ENCODE measurements at places on chromosomes 1 and 21.

- DNase-seq = no peak
These were observed 360.3 kb downstream of the TGFB2 start for GRCh38 chr1:218705391-218705790.

GRCh38 chr1:198919667-198920398 is 281.0 kb downstream of the PTPRC start:
- DNase-seq = no peak

DNA sequence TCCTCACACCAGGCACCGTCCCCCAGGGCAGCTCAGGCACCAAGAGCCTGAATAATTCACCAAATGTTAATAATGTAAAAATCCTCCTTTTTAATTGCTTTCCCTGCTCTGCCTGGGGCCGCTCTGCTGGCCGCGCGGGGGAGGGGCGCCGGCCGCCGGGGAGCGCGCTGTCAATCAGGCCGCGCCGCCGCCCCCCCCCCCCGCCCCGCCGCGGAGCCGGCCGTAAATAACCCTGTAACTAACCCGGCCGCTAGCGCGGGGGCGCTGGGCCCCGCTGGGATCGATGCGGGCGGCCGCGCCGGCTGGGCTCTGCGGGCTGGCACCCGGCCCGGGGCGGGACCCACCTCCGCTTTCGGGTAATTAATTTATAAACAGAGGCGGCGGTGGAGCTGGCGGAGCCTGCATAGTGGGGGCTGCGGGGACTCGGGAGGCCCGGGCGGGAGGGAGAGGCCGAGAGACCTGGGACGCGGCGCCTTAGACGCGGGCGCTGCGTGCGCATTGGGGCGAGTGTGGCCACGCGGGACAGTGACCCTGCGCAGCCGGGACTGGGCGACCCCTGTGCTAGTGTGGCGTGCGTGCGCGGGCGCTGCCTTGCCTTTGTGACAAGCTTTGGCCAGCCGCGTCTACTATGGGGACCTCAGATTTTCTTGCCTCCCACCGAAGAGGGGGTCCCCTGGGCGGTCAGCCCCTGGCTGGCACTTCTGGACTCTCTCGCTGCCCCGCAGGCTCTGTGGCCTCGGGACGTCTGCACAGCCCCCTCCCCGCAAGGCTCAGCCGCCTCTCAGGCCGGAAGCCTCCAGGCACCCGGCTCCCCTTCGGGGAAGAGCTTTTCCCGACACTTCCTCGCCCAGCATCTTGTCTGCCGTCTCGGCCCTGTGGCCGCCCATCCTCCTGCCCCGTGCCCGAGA is 16.6 kb downstream of the SAMD11 start:
- DNase-seq = peak; percentile 46

GRCh38 chr1:119675349-119676345 is 27.6 kb upstream of the ZNF697 start:
- peak; percentile 58 for DNase-seq

GRCh38 chr1:78068681-78069283 is 23.0 kb downstream of the GIPC2 start:
- DNase-seq = no peak

DNA sequence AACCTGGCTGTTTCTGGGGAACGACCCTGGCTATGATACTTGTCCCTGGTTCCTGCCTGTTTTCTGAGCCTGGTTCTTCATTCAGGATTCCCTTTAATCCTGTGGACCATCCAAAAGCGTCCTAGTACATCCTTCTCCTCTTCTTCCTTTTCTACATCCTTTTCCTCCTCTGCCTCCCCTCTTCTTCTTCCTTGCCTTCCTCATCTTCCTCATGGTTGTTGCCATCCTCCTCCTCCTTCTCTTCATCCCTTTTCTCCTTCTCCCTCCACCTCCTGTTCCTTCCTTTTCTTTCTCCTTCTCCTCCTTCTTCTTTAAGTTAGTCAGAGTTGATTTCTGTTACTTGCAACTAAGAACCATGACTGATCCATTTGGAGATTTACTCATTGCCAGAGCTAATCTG is 197.8 kb downstream of the FOXD2 start:
- DNase-seq = no peak

- DNase-seq = no peak
These were observed at the start of gene BCAN for GRCh38 chr1:156641761-156642264. BCAN (plus strand) TSS chr1:156642117; CDS start chr1:156646055, 3,938 bp downstream.

- no peak for DNase-seq
These were observed 30.9 kb upstream of the ALPL start for GRCh38 chr1:21478356-21478755.

- no peak for DNase-seq
These were observed 132.5 kb upstream of the ZNF648 start for GRCh38 chr1:182193908-182194550.

DNA sequence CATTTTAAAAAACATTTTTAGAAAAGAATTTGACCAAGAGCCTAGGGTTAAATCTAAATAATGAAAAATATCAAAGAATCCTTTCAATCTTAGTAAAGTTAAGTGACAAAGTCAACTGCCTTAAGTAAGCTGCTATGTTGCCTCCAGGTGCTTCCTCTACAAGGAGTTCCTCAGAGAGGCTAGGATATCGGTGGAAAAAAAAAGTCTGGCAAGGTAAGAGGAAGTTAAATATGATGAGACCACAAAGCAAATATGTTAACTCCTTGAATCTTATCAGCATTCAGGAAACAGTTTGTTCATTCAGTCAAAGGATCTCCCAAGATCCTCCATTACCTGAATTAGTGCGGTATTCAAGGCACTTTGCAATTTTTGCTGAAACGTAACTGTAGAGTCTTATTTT is 563.5 kb downstream of the PTPRC start:
- DNase-seq = no peak

- DNase-seq = no peak
These were observed 3.9 kb upstream of the CLCA1 start for GRCh38 chr1:86464819-86465218.

- no peak for DNase-seq
These were observed 25.9 kb downstream of the IVNS1ABP start for GRCh38 chr1:185291159-185291558.

- no peak for DNase-seq
These were observed 54.9 kb downstream of the NVL start for GRCh38 chr1:224274970-224275626.

DNA sequence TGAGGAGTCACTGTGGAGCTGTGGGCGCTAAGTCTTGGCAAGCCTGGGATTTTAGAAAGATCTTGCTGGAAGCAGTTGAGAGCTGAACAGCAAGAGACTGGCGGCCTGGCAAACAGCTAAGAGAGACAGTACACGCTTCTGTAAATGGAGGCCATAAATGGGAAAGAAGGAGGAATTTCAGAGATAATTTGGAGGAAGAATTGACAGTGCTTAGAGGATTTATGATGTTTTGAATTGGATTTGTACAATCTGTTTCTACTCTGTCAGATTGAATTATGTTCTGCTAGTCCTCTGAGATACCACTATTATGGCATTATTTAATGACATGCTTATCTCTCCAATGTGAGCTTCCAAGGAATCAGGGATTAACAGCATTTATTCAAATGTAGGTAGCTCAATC is 50.1 kb downstream of the ABCA4 start:
- DNase-seq = no peak

DNA sequence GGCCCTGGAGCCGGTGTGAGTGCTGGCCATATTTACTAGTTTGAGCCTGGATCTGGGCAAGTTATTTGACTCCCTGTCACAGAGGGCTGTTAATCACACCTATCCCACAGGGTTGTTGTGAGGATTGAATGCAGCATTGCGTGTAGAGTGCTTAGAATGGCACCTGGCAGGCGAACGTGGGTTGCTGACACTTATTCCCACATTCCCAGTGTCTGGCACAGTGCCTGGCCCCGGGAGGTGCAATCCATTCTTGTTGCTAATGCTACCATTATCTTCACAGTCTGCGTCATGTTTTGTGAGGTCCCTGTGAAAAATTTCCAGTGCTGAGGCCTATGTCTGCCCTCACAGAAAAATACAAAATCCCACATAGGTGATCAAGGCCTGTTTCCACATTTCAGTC is 66.1 kb downstream of the CD2 start:
- no peak for DNase-seq

DNA sequence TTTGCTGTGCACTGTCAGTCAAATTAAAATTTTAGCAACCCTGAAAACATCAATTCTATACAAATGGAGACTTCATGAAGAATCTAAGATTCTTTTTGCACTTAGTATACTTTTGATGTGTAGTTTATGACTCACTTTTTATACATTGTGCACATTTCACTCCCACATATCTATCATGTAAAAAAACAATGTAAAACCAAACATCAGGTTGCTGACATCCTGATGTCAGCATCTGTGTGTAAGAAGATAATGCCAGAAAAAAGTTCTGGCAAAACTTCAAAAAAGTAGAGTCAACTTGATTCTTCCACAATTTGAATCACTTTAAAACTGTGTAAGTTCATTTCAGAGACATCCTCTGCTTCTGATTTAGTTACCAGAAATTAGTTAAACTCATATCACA is 115.7 kb downstream of the CENPF start:
- no peak for DNase-seq

GRCh38 chr1:91864017-91864700 is 21.8 kb downstream of the TGFBR3 start:
- DNase-seq = no peak

DNA sequence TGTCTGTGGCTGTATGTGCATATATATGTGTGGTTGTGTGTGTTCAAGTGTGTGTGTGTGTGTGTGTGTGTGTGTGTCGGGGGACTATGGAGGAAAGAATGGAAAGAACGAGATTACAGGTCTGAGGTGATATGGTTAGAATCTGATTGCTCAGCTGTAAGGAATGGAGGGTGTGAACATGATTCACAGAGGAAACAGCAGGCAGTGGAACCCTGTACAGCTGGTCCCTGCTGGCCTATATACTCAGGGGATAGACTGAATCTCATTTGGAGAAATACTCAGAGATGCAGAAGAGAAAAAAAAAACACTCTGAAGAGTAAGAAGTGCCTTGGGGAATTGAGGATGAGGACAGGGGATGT is 180.1 kb upstream of the ESRRG start:
- DNase-seq = no peak

- DNase-seq = no peak
These were observed 13.5 kb upstream of the MYOM3 start for GRCh38 chr1:24125456-24125855.

- DNase-seq = no peak
These were observed 120.3 kb downstream of the PTPRU start for GRCh38 chr1:29356663-29357062.

DNA sequence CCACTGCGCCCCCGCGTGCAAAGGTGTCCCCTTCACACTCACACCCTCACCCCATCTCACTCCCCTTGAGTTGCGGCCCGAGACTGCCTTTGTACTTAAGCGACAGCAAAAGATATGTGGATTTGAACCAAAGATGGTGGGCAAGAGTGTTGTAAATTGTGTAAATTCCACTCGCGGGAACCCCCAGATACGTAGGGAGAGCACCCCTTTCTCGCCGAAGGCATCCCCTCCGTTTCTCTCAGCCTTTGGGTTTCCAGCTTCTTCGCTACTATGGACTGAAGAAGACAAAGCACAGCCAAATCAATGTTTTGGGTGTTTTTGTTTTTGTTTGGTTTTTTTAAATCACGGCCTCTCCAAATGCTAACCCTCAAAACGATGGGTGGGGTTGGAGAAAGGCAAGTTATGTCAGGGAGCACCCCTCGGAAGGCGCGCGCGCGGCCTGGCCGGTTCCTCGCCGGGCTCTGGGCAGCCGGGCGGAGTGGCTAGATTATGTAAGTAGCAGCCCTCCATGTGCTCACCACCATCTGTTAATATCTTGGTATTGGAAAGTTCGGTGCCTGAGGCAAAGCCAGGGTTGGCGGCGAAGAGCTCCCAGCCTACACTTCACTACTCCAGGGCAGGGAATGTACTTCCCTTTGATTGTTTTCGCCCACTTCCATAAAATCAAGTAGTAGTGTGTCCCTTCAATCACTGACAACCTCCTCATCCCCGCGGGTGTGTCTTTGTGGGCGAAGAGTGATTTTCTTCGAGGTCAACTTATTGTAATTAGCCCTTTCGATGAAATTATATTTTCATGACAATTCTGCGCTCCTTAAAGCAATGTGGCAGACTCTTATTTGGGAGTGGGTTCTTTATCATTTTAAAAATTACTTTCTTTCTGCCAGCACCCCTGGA is 4.0 kb upstream of the PROX1 start:
- no peak for DNase-seq

GRCh38 chr1:156358641-156359040 is 10.4 kb upstream of the RHBG start:
- no peak for DNase-seq

- DNase-seq = no peak
These were observed 10.8 kb upstream of the CACYBP start for GRCh38 chr1:174988986-174989385.

- DNase-seq = no peak
These were observed 4.3 kb downstream of the ADAMTS1 start for GRCh38 chr21:26840912-26841311.

- no peak for DNase-seq
These were observed 54.3 kb upstream of the SH3GLB1 start for GRCh38 chr1:86650065-86650464.

DNA sequence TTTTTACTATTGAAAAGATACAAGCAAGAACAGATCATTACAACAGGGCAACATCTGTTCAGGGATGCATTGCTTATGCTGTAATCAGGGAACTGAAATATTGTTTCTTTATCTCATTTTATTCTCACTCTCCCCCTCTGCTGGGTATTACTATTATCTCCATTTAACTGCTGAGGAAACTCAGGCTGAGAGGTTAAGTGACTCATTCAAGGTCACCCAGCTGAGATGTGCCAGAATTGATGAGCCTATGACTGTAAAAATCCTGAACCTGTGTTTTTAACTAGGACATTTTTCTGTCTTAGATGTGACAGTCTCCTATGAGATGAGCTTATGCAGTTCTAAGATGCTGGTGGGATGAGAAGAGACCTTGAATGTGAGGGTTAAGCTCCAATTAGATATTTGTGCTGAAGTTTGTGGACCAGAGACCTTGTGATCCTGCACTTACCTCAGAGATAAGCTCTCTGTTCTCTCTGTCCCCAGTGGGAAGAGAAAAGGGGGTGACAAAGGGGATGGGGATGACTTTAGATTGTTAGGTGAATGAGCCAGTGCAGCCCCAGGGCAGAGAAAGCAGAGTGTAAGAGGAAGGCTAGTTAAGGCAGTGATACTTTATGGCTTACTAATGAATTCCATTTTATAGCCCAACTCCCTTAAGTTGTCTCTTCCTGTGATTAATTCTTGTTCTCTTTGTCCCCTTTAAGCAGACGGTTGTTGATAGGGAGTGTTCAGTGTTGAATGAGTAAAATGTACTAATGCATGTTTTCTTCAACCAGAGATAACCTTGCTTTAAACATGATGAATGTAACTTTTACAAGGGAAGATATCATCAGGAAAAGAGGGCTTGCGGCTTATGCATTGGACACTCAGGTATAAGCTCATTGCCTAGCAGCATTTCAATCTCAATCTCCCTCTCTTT is 111.4 kb downstream of the HLX start:
- no peak for DNase-seq

- DNase-seq = no peak
These were observed 2.6 kb downstream of the KCNA3 start for GRCh38 chr1:110672001-110672752.
